ENCODE measurements at places on chromosomes 12 and 14. TPM values are rescaled to one million over a fixed set of nuclear protein-coding genes. Genes with fewer than 3 reads are reported as not detected.

The PAX9 gene
- 2.2 TPM for total RNA-seq

The LAG3 gene
- total RNA-seq, result not detected

The GALNT8 gene
- total RNA-seq, result not detected

The ASCL1 gene
- total RNA-seq, result not detected

The DPPA3 gene
- total RNA-seq, result not detected

The SSTR1 gene
- total RNA-seq, result 0.64 TPM

The INSM2 gene
- total RNA-seq, result not detected

Measured in M059J (cell line).